ENCODE measurements at places on chromosomes 6 and 20.

- no peak for DNase-seq
Observed at GRCh38 chr6:23200946-23201345, 631.6 kb downstream of the HDGFL1 start.

DNA sequence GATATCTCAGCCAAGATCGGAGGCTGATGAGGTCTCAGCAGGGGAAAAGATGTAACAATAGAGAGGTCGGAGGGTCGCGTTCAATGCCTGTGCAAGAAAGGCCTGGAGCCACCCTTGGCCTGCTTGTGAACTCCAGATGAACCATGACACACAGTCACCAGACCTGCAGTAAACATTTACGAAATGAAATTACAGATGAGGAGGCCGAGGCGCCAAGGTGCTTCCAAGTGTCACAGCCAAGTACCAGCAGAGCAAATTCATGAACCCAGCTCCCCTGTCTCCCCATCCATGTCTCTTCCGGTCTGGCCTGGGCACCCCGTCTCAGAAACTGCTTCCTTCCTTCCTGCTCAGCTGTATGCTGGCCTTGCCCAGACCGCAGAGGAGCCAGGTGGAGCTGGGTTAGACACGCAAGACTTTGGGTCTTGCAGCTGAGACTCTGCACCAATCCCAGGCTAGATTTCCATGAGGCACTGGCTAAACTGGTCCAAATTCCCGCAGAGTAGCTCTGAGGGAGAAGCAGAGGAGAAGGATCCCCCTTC is 48.1 kb downstream of the CHMP4B start:
- DNase-seq, result no peak

- DNase-seq, result no peak
Observed at GRCh38 chr6:136072691-136073090, 177.4 kb downstream of the MTFR2 start.

DNA sequence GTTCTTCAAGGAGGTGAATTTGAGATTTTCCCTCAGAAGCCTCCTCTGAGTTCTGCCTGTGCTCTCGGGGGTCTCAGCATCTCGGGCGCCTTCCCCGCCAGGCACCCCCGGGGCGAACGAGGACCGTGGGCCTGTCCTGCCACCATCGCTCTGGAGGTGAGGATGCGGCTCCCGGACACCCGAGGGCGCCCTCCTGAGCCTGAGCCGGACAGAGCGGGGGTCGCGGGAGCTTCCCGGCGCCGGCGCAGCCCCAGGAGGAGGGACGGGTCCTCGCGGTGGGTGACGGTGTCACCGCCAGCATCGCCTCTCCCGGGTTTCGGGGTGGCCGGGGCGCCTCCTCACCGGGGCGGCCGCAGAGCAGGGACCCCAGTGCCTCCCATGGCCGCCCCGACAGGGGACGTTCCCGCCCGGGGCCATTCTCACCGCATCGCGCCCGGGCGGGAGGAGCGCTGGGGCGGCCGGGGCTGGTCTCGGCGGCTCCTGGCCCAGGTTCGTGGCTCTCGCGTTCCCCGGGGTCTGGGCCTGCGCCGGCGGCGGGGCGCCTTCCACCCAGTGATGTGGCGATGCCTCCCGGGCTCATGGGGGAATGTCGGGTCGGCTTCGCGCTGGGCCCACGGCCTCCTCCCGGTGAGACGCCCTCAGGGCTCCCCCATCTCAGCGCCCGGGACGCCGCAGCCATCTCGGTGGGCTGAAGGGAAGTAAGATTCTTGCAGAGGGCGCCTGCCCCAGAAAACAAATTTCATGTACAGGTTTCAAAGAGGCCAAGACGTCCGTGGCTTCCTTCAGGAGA is 210.5 kb downstream of the ERMARD start:
- DNase-seq, result no peak

GRCh38 chr6:168374541-168375071 is 55.0 kb upstream of the DACT2 start:
- DNase-seq, result no peak

GRCh38 chr6:166240889-166241288 is 67.3 kb downstream of the PRR18 start:
- DNase-seq, result no peak

DNA sequence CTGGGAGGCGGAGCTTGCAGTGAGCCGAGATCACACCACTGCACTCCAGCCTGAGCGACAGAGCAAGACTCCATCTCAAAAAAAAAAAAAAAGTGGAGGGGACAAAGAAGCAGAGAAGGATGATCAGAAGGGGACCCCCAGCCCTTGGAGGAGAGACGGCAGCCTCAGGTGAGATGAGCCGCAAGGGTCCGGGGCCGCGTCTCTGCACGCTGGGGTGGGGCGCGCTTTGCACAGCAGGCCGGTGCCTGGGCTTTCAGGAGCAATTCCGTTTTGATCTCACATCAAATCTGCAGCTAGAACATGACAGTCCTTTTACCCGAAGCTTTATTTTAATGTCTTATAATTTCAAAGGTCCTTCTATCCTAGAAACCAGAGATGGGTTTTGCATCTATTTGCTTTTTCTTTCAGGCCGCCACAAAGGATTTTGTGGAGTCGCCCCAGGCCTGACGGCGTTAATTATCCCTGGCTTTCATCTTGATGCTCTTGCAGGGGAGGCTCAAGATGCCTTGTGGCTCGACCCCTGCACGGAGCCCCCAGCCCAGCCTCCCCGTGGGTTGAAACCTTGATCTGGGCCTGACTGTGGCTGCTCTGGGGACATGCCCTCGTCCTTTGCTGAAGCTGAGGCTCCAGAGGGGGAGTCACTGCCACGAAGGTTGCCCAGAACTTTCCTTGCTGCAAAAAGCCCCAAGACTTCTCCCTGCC is 17.3 kb downstream of the HRH3 start:
- no peak for DNase-seq

DNA sequence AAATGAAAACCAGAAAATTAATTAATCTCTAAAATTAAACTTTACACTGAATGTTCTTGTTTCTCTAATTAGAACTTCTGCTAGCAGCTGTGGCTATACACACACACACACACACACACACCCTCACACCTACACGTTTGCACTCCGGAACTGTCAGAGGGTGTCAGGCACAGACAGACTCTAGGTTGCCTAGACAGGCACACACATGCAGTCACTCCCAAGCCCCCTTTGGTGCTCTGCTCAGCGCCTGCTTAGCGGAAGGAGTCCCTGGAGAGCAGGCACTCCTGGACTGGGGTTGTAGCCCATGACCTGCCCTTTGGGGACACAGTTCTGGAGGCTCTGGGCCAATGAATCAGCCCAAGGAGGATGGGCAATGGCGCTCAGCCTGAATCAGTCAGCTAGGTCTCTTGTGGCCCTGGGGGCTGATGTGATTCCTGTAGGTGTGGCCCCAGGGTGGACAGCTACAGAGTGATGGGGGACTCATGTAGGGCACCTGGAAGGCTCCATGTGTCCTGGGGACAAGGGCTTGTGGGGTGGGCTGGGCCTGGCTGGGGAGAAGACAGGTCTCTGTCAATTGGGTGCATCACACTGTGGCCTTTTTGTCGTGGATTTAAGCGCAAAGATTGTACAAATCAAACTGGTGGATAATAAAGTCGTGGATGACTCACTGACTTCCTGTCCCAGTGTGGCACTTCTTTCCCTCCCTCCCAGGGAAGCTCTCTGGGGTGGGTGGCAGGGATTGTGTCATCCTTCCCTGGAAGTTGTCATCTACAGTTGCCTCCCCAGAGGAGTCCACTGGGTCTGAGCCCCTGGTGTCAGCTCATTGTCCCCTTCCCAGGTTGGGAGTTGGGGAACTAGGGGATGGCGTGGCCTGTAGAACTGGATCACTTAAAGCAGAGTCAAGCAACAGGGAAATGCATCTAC is 8.8 kb downstream of the TMEM151B start:
- DNase-seq, result no peak

- no peak for DNase-seq
Observed at GRCh38 chr20:49808753-49809152, 3.9 kb upstream of the SLC9A8 start.

GRCh38 chr6:90870561-90870960 is 283.7 kb upstream of the MAP3K7 start:
- no peak for DNase-seq

DNA sequence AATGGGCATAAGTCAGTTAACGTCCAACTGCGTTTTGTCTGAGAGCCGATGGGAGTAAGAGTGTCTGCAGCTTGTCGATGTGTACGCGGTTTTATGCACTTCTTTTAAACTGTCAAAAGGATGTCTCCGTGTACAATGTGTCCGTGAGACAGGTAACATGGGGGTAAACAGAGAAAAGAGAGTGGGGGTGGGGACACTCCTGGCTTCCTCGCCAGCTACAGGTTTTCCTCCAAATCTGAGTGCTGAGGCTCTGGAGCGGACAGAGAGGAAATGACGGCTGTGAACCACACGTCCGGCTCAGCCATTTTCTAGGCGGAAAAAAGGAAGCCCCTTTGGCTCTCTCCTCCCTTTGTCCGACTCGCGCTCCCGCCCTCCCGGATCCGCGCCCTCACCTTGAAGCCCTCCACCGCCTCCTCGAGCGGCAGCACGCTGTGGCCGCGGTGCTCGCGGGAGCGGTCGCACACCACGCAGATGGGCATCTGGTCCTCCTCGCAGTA is 916 bp downstream of the TRIM27 start:
- no peak for DNase-seq

GRCh38 chr6:137116807-137117206 is 56.6 kb downstream of the IL22RA2 start:
- no peak for DNase-seq
